ENCODE measurements at places on chromosomes 5 and 9. TPM values are rescaled to one million over a fixed set of nuclear protein-coding genes. Genes with fewer than 3 reads are reported as not detected.

- DNase-seq = peak; percentile 100
These were observed 47.3 kb downstream of the TRIO start for GRCh38 chr5:14190194-14191164.

- DNase-seq = peak; percentile 39
These were observed 58.7 kb downstream of the RXRA start for GRCh38 chr9:134384811-134385479.

The ZCCHC9 gene
- 40.9 TPM for total RNA-seq

DNA sequence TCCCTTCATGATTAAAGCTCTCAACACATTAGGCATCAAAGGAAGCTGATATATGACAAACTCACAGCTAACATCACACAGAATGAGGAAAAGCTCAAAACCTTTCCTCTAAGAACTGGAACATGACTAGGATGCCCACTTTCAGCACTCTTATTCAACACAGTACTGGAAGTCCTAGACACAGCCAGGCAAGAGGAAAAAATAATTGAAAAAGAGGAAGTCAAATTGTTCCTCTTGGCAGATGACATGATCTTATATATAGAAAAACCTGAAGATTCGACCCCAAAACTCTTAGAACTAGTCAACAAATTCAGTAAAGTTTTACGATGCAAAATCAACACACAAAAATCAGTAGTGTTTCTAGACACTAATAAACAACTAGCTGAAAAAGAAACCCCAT, 144.3 kb upstream of the NREP start:
- no peak for DNase-seq

The PCDHA3 gene
- 0.06 TPM for total RNA-seq

The CREBRF gene
- total RNA-seq = 3.6 TPM

DNA sequence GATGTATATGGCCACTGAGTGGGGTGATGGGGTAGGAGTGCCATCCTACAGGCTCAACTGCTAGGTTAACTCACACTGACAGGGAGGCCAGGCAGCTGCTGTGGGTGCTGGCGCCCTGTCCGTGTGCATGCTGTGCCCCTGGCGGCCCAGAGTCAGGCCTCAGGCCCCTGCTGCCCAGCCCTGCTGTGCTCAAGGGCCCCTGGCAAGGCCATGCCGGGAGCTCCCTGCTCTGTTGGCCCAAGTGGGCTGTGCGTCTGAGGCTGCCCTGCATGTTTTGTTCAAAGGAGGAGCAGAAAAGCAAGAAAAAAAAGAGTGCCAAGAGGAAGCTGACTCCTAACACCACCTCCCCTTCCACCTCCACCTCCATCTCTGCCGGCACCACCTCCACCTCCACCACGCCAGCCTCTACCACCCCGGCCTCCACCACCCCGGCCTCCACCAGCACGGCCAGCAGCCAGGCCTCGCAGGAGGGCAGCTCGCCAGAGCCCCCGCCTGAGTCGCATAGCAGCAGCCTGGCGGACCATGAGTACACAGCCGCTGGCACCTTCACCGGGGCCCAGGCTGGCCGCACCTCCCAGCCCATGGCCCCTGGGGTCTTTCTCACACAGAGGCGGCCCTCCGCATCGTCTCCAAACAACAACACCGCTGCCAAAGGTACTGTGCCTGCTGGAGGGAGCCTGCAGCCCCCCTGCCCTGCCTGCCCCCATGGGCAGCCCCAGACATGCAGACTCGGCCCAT, 100.1 kb downstream of the PHF2 start:
- DNase-seq = no peak

The CNTFR gene
- total RNA-seq = not detected

GRCh38 chr5:172115541-172115982, 72.5 kb downstream of the STK10 start:
- DNase-seq = no peak

The TENT4A gene
- 23.0 TPM for total RNA-seq

The GAS1 gene
- total RNA-seq = 1.4 TPM

DNA sequence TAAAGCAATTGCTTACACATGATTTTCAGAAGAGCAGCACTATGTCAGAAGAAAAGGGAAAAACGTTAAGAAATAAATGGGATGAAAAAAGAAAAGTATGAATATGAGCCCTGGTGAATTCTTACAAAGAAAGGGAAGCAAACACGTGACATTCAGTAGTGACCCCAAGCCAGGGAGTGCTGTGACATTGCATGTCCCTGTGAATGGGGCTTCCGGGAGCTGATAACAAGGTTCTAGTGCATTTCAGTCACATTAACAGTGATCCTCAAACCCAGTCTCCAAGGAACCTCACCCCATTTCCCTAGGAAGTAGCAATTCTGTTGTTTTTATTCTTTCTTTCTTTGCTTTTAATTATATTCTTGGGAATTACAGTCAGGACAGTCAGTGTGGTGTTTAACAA, 27.3 kb downstream of the TMEM252 start:
- no peak for DNase-seq

- DNase-seq = peak; percentile 100
These were observed 36.5 kb downstream of the PALM2AKAP2 start for GRCh38 chr9:109816490-109816889.

DNA sequence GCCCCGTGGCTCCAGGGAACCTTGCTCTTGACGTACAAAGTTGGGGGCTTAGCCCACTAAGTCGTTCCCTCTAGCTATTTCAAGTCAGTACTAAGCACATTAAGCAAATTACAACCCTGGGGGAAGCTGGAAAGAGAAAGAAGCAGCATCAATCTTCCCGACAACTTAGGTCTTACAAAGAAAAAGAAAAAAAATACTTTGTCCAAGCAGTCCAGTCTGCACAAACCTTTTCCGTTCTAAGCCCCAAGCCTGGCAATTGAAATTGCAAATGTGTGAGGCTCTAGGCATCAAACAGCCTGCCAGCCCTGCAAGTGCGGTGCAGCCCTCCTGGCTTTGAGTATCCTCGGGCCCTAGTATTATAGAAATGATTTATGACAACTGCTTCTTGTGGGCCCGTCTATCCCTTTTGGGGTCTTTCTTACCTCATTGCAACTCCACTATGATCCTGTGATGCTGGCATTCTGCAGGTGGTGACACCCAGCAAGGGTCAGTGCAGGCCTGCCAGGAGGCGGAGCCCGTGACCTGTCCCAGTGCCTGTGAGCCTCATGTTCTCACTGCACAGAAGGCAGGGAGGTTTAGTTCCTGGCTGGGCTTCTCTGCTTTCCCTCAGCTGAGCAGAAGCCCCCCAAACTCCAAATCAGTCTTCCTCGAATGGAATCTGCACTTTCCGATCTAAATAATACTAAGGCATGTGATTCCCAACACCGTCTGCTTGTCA, 232.3 kb upstream of the IRX2 start:
- DNase-seq = no peak

The IL17B gene
- not detected for total RNA-seq

DNA sequence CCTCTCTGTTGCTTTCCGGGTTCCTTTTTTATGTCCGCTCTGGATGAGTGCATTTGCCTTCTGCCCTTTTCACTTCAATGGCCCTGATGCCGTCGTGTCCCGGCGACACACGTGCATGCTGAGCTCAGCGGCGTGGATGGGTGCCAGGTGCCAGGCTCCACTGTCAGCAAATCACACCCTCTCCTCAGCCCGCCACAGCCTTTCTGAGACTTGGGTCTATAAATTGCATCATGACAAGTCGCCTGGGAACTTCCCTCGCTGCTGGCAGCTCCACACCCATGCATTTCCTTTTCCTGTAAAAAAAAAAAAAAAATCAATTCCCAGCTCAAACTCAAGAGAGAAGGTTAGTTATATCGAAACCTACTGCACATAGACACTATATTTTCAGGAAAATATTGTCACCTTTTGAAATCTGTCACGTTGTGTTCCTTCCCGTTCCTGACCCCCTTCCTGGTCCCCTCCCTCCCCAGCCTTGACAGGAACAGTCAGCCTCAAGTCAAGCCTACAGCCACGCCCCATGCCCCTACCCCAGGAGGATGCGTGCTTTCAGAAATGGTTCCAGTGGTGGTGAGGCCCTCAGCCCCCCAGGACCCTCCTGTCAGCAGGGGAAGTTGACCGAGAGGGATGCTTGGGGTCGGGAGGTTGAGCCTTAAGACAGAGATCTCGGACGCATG, 110.3 kb upstream of the PTCH1 start:
- DNase-seq = peak; percentile 62

DNA sequence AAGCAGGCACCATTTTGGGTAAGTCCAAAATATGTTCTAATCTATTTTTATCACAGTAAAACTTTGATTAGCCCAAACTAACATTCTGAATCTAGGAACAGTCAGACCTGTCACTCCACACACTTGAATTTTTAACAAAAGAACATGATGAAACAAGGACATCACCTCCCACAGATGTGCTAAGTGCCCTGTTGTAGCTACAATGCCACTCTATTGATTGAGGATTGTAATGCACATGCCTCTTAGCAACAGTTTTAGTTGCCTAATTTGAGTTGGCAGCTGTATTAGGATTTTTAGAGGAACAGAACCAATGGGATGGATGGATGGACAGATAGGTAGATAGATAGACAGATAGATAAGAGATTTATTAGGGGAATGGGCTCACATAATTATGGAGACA, 20.3 kb upstream of the RNF20 start:
- DNase-seq = no peak

The LRRC14B gene
- not detected for total RNA-seq

DNA sequence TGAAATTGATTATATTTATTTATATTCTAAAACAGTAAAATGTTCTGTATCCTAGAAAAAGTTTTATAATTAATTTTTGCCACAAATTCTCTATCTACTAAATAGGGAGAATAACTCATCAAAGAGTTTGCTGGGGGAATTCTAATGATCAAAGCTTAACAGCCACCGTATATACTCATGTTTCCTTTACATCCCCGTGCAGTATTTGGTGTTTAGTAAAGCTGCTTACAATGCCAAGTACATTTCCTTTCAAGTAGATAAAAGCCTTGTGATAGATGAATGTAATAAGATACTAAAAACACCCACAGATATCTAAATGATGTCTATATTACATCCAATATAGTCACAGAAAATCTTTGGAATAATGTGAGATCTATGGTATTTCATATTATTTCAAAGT, 312.2 kb downstream of the HCN1 start:
- no peak for DNase-seq

- no peak for DNase-seq
These were observed 56.5 kb upstream of the RAI14 start for GRCh38 chr5:34599471-34600117.

DNA sequence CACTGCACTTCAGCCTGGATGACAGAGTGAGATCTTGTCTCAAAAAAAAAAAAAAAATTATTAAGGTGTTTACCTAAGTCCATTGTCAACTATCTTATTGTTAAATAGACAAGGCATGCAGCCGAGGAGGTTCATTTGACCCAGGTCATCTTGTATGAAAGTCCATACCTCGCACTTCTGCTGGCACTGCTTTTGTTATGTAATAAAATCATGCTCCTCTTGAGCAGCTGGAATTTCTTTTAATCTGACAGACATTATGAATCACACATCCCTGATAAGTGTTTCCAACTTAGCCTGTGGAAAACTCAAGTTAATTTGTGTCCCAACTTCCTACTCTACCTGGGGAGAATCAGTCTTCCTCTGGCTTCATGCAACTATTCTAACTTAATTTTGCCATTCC, 315.6 kb upstream of the KLF4 start:
- DNase-seq = no peak

DNA sequence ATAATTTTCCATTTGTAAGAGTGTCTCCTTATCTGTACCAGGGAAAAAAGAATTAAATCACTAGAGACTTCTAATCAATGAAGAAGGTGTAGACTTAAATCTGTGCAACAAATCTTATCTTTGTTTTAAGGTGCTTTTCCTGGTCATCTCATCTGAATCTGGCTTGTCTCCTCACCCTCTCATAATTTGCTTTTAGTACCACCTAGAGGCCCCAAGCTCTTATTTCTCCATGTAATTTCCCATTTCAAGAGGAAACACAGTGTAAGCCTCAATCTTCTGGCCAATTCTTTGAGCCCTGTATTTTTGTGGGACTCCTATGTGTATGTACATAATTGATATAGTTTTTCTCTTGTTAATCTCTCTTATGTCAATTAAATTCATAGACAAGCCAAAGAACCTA, 1975.3 kb upstream of the CDH6 start:
- peak; percentile 24 for DNase-seq

- DNase-seq = no peak
These were observed 1.9 kb downstream of the IRGM start for GRCh38 chr5:150848271-150848670.

DNA sequence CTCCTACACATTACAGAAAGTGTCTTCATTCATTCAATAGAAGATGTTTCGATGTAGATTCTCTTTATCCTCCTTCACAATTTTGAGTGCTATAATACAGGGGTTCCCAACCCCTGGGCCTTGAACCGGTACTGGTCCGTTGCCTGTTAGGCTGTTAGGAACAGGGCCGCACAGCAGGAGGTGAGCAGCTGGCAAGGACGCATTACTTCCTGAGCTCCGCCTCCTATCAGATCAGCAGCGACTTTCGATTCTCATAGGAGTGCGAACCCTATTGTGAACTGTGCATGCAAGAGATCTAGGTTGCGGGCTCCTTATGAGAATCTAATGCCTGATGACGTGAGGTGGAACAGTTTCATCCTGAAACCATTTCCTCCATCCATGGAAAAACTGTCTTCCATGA, 153.0 kb upstream of the SMC2 start:
- peak; percentile 18 for DNase-seq

The CDH6 gene
- total RNA-seq = not detected

DNA sequence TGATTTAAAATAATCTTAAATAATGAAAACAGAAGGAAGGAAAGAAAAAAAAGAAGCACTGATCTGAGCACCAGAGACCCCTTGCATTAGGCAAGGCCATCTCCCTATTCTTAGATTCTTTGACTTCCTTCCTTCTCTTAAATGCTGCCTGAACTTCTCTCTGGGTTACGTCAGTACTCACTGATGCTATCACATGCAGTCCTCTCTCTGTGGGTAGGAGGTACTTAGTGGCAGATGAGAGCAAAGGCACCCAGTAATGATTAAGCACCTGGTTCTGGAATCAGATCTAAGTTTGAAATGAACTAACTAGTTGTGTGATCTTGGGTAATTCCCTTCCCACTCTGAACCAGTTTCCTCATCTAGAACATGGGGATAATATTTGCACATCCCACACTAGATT, 110.3 kb upstream of the TBC1D2 start:
- DNase-seq = no peak

- peak; percentile 74 for DNase-seq
These were observed 89.3 kb downstream of the SEMA5A start for GRCh38 chr5:9456435-9457042.

The PCDHB10 gene
- not detected for total RNA-seq

DNA sequence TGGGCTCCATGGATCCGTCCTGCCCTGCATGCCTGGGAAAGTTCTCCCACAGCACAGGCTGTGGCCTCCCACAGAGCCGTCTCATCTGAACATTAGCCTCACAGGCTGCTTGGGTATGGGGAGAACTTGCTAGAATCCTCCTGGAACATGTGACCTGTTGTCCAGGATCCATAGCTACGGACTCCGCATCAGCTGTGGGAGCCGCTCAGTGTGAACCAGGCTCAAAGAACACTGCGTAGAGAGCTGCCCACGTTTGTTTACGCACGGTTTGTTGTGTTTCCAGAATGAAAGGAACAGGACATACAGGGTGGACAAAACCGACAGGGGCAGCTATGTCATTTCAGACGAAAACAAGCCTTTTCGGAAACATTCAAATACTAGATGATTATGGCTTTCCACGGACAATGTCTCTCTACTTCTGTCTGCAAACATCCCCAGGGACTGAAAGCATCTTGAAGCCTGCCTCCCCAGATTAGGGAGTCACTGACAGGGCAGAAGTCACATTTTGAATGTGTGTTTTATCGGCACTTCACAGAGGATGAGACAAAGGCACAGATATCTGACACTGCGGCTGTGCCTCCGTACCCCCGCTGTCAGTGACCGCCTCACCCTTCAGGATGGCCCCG, 390.3 kb downstream of the GADD45G start:
- DNase-seq = no peak

GRCh38 chr5:97764700-97765099, 581.7 kb upstream of the RIOK2 start:
- DNase-seq = peak; percentile 80

Data from HT1080 (cell line).